ENCODE measurements at places on chromosomes 13 and 19. TPM values are rescaled to one million over a fixed set of nuclear protein-coding genes. Genes with fewer than 3 reads are reported as not detected.

NRTN gene
- total RNA-seq: 0.30 TPM

MYO16 gene
- 0.07 TPM for total RNA-seq

GAPDHS gene
- total RNA-seq: not detected

B3GNT3 gene
- total RNA-seq: not detected

CEACAM21 gene
- total RNA-seq: 2.7 TPM

NTF4 gene
- not detected for total RNA-seq

Measured in endothelial cell of umbilical vein (primary cell).